Pons (tissue), 1 donor: ENCODE measurements at places on chromosomes 3 and 15.
A peak's percentile ranks its signal among the peaks of the same experiment; 100 is the strongest.

- DNase-seq = no peak
Measured at GRCh38 chr3:153142961-153143360, 19.1 kb upstream of the RAP2B start.

DNA sequence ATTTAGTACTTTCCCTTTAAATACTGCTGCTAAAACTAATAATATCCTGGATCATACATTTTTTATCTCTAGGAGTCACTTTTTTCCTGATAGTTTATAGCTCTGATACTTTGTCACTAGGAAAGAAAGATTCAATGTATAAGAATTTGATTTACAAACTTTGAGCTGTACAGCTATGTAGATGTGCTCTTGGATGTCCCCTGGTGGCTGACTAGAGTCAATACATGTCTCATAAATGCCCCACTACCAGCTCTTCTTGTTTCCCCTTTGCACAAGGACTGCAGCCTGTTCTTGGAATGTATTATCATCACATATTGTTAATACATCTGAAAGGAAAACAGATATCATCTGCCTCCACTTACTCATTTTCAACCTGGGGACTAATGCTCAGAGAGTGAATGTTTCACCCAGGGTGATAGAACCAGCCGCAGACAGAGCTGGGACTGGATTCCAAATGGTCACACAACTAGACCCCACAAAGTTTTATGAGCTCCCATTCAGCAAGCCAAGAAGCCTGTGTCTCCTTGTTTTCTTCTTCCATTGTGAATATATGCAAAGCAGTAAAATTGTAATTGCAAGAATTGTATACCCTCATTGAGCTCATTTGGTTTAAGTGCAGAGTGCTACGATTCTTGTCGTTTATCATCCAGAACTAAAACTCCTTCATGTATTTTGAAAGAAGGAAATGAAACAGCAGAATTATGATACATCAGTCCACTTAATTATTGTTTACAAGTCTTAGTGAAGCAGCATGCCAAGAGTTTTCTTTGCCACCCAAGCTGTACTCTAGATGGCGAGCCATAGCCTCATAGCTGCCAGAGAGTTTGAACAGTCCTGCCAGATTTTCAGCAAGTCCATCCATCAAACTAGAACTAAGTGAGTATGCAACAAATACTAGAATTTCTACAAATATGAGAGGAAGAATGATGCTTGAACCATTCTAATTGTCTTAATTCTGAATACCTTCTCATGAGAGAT is 261.6 kb upstream of the LMCD1 start:
- DNase-seq = peak; percentile 56

DNA sequence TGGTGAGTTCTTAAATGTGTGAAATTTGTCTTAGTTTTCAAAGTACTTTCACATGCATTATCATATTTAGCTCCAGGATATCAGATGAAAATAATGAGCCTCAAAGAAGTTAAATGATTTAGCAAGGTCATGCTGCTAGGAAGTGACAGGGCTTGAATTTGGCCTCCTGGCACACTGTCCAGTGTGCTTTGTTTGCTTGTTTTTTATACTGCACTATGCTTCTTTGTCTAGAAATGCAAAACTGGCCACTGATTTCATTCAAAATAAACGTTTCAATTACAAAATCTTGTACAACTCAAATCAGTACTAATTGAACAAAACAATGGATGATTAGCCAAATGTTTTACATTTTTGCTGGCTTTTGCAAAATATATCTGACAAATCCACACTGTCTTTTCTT is 583.3 kb upstream of the CBLB start:
- peak; percentile 76 for DNase-seq

DNA sequence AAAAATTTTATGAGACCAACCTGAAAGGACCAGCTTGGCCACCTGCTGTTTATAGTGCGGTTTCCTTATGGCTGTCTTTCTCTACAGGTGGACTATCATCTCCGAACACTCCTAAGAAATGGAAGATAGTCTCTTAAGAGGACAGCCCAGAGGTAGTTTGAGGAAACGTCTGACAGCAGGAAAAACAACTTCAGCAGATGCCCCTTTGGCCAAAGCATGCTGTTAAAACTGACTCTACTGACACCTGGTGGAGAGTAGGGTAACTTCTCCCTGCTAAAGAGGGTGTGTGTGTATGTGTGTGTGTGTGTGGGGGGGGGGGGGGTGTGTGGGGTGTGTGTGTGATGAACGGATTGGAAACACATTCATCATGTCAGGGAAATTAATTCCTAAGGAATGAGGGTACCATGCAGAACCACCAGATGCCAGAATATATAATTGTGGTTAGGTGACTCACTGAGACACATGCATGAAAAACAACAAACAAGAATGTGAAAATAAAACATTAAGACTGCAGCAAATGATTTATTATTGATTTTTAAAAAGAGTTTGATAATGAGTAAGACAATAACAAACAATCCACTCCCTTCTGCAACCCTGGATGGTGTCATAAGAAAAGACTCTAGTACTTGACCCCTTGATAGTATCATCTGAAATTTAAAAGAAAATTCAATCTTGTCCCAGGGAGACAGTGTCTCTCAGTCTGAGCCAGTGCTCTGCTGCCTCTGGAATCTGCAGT is 256.5 kb downstream of the THRB start:
- DNase-seq = peak; percentile 91

DNA sequence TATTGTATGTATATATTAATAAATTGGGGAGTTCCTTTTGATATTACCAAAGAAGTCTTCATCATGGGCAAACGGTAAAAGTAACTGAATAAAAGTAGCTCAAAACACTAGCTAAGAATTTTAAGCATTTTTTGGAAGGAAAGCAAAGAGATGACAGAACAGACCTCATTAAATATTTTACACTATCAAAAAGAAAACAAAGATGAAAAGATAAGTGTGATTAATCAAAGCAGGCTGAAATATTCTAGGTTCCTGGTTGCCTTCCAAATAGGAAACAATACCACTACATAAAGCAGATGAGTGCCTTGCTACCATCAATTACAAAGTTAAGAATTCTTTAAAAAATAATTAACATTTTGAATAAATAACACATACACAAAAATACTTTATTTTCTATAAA is 3.6 kb downstream of the NKIRAS1 start:
- DNase-seq = no peak

DNA sequence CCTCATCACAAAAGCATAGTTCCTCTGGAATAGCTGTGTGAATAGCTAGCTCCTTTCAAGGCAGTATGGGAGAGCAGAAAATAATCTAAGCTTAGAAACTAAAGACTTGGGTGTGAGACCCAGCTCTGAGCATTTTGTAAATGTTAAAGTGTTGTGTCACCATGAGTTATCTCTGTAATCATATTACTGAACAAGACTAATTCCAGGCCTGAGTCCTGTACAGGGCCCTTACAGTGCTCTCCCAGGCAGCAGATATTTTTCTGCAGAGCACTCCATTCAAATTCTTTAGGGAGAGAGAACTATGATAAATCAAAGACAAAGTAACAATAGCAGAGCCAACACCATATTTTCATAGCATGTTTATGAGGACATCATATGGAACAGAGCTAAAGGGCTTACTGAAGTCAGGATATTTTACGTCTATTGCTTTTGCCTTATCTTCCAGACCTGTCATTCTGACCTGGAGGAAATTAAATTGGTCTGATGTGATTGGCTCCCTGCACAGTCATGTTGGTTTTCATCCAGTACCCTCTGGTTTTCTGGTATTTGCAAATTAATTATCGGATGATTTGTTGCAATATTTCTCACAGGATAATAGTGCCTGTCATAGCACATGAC is 172.6 kb upstream of the PPP2R3A start:
- DNase-seq = no peak

DNA sequence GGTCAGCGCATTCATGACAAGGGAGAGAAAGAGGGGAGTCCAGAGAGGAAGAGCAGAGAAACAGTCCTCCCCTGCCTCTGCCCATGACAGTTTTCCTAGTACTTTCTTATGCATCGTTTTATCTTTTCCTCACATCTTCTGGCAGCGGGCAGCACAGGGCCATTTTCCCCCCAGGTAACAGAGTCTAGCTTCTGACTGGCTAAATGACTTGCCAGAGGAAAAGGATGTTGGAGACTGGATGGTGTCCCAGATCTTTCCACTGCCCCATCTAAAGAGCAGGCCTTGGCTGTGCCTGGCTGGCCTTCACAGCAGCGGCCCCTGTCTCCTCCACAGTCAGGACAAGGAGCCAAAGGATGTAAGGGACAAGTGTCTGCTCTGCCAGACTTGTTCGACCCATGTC is 59.3 kb downstream of the CTDSPL start:
- DNase-seq = no peak

DNA sequence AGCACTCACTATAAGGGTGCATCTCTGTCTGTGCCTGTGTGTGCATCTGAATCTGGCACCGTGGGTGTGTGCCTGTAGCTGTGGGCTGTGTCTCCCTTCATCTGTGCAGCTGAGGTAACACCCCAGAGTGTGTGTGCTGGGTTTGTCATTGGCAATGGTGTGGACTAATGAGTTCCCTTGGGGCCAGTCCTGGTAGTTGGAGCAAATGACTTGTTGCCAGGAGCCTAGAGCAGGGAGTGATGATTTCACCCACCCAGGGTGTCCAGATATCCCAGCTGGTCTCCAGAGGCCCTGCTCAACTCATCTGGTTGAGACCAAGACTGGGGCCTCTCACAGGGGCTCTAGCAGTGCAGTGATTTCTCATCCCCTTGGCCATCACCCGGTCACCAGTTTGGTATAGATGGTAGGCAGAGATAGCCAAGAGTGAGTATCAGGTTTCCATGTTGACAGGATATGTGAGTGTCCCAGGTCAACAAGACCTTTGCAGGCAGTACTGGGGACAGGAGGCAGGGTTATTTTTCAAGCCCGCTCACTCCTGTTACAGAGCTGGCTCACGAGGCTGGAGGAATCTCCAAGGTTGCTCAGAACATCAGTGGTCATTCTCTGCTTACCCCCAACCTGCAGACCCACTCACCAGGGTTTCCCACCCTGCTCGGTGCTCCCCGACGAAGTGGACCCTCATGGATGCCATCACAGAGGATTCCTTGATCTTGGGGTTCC is 4.1 kb upstream of the HDAC11 start:
- DNase-seq = no peak

DNA sequence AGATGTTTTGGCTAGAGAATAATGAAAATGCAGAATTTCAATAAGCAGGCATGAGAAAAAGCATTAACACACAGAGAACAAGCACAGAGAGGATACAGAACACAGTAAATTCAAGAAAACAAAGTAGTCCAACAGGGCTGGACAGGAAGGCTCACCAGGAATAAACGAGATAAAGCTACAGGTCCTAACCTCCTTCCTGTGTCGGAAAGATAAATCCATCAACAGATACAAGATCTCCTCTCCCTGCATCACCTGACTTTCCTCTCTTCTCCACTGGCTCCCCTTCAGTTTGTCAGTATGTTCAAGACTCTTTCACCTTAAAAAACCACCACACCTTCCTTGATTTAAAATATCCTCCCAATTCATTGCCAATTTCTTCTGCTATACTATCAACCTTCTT is 11.4 kb downstream of the CPEB1 start:
- DNase-seq = no peak

- no peak for DNase-seq
Measured at GRCh38 chr3:144182501-144182900, 210.9 kb downstream of the DIPK2A start.

DNA sequence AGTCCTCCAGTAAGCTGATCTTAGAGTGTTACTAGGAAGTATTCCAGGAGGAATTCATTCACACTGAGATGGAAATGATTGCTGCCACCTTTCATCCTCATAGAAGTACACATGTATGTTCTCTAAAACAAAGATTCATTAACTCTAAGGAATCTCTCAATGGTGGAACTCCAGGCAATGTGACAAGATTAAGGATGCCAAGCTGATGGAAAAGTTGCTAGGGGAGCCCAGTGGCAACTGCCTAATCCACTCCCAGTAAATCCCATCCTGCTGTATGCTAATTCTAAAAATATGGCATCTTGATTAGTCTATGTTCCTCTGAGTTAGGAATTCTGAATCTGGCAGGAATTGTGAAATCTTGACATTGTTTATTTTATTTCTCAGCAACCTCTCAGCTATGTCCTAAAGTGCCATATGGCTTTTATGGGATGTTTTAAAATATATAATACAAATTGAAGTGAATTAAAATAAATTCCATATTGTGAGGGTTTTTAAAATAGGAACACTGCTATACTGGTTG is 210.0 kb upstream of the TRIM42 start:
- no peak for DNase-seq

GRCh38 chr3:46858456-46858855 is 4.8 kb downstream of the MYL3 start:
- DNase-seq = no peak

DNA sequence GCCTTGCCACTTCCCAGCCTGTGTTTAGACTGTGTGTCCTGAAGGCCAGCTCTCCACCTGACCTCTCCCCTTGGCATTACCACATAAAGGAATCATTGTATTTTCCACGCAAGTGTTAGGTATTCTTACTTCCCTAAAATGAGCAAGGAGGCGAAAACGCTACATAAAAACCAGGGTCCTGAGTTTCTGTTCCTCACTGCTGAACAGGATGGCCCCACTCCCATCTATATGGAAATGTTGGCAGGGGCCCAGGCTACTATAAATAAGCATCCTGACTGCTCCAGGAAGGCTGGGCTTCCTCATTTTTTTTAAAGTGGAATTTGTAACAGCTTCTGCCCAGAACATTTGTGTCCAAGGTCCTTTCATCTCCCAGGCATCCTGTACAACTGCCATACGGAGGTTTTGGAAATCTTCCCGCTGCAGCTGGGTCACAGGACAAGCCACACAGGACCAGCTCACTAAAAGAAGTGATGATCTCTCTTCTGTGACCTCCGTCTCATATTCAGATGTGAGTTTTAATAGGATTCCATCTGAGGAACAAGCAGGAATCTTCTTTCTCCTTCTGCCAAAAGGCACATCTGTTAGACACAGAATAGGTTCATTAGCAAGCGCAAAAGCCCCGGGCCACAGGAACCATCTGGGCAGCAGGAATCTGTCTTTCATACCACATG is 56.4 kb upstream of the LIMD1 start:
- DNase-seq = peak; percentile 65

GRCh38 chr3:150236316-150237082 is 171.6 kb upstream of the TSC22D2 start:
- DNase-seq = no peak

GRCh38 chr15:38721568-38721945 is 156.9 kb upstream of the RASGRP1 start:
- no peak for DNase-seq

- no peak for DNase-seq
Measured at GRCh38 chr3:52288674-52289073, 1.0 kb downstream of the GLYCTK start.

DNA sequence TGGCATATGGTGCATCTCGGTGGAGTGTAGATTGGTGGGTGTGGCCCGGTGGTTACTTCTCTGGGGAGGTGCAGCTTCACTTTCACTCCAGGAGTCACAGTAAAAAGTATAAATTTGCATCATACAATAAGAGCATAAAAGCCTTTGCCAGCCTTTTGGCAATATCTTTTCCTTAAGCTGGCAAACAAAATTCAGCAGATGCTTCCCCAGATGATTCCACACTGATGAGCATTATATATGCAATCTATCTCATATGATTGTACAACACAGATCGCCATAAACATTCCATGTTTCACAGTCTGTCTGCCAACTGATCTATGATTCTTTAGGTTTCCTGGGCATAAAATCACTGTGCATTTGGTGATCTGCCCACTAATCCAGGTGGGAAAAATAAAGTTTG is 120.2 kb upstream of the ALCAM start:
- DNase-seq = no peak
